H7 (cell line): ENCODE measurements at places on chromosomes 6 and 20. TPM values are rescaled to one million over a fixed set of nuclear protein-coding genes. Genes with fewer than 3 reads are reported as not detected.

GRCh38 chr20:10478205-10478604 lies 43.1 kb downstream of the SLX4IP start:
- DNase-seq: no peak

DNA sequence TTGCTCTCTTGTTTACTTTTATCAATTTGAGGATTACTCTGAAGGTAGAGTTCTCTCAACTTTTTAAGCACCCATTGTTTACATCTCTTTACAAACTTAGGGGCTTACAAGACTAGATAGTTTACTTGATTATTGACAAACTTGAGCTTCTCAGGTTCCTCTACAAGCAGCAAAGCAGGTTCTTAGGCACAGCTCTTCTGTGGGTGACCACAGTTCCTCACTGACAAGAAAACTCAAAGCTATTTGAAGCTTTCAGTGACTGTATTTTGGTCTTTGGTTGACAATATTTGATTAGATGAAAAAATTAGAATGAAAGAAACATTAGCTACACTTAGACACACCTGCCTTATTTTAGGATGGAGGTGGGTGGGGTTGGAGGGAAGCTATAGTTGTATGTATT lies 327.3 kb upstream of the RUNX2 start:
- no peak for DNase-seq

GRCh38 chr20:2849529-2849928 lies 9.0 kb downstream of the VPS16 start:
- DNase-seq: no peak

The FABP7 gene
- total RNA-seq: 0.11 and 0.28 TPM in 2 replicates

The MYT1 gene
- 0.69 and 2.1 TPM in 2 replicates for total RNA-seq
